ENCODE measurements at places on chromosomes 12 and 14. TPM values are rescaled to one million over a fixed set of nuclear protein-coding genes. Genes with fewer than 3 reads are reported as not detected.

PPP1R36 gene
- not detected for total RNA-seq

GRCh38 chr12:50212071-50212467, 44.9 kb upstream of the CERS5 start:
- no peaks in the 10 kb centered on the region for H3K27me3 ChIP-seq
- DNase-seq = no peak
- H3K36me3 ChIP-seq = no peaks in the 10 kb centered on the region
- H3K4me3 ChIP-seq = no peak overlapping the region
- peaks cover 47% of the 10 kb centered on the region for H3K4me1 ChIP-seq
- H3K27ac ChIP-seq = peak overlapping the region; percentile 37

DNA sequence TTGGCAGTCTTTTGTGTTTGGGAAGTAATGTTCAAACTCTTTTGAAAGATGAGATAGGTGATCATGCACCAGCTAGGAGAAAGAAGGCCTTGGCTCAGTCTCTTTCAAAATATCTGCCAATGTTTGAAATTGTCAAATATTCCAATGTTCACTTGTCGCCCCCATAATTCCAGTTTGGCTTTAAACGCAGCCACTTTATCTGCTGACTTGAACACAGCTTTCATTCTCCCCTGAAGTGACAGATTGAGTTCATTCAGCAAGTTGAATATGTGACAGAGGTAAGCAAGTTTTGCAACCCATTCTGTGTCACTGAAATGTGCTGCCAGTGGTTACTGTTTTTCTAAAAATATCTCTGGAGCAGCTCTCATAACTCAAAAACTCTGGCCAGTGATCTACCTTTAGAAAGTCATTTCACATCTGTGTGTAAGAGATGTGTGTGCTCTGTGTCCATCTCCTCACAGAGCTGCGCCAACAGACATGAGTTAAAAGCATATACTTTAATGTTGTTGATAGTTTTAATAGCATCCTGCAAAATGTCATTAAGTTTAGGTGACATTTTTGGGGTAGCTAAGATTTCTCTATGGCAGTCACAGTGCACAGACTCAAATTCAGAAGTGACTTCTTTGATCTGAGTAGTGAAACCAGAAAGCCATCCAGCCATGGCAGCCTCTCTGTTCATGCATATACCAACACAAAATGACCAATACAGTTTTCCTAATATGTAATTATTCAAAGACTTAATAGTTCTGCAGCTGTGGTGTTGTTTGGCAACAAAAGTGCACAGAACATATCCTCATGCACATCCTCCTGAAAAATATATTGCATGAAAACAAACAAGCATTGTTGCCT, 614.3 kb upstream of the MIS18BP1 start:
- H3K27ac ChIP-seq = no peak overlapping the region
- no peaks in the 10 kb centered on the region for H3K4me1 ChIP-seq
- no peak overlapping the region for H3K4me3 ChIP-seq
- DNase-seq = no peak
- H3K27me3 ChIP-seq = no peaks in the 10 kb centered on the region
- H3K36me3 ChIP-seq = no peaks in the 10 kb centered on the region

DNA sequence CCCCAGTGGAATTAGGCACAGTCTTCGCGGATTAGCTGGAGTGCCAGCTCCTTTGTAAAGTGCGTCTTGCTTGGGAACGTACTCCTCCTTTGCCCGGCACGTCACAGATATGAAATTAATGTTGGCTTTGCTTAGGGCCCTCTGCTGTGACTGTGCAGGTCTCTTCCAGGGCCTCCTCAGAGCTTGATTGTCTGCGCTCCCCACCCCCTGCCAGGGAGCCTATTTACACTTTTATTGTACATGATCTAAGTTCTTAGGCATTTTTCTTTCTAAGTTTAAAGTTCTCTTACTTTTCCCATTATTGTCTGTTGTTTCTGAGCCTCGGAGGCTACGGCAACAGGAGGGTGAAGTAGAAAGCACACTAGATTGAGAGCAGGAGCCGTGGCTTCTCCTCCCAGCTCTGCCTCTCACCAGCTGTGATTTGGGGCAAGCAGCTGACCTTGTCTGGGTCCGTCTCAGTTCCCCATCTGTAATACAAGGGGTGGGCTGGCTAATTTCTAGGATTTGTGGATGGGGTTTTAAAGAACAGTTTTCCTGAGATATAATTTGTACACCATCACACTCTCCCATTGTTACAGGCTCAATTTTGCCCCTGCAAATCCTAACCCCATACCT, 81.8 kb downstream of the TSPAN9 start:
- peaks cover 29% of the 10 kb centered on the region for H3K4me1 ChIP-seq
- H3K36me3 ChIP-seq = no peaks in the 10 kb centered on the region
- DNase-seq = no peak

GPR68 gene
- total RNA-seq = 4.2 TPM

DNA sequence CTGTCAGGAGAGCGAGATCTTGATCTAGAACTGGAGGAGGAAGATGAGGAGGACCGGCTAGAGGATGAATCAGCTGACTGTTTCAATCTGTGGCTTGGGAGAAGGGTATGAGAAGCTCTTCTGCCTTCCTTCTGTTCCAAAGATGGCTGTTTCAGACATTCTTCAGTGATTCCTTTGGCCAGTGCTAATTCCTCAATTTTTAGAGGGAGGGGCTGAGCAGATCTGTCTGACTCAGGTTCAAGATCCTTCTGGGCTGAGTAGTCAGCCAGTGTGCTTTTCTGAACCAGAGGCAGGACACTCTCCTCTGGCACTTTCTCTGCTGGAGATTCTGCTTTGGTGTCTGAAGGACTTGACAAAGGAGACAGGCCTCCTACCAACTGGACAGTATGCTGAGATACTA, 15.2 kb downstream of the ACIN1 start:
- peaks cover 3% of the 10 kb centered on the region for H3K36me3 ChIP-seq
- H3K4me3 ChIP-seq = no peak overlapping the region
- H3K27me3 ChIP-seq = no peaks in the 10 kb centered on the region
- no peak for DNase-seq

DNA sequence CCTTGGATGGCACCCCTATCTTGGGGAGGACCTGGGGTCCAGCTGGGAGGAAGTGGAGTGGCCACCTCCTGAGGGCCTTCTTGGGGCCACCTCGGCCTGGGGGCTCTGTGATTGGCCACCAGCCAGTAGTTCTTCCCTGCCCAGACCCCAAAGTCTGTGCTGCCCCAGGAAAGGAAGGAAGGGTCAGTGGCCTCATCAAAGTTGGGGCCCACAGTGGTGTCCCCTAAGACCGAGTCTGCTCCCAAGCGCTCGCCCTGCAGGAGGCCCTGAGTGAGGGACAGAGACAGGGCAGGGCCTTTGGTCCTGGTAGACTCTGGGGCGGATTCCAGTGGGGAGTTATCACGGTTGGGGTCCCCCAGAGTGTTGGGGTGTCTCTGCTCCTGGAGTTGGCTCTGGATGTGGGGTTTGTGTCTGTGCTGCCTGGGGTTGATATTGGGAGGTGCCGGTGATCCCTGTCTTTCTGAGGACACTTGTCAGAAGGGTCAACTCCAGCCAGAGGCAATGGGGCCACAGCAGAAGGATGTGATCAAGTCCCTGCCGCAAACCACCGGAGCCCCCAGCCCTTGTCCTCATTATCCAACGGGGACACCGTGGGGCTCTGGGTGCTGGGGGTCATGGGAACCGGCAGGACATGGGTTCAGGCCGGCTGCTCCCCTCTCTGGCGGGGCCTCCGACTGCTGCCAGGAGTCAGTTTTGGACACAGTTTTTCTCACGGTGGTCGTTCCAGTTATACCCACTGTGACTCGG, 364.3 kb downstream of the TMEM121 start:
- H3K4me1 ChIP-seq = no peaks in the 10 kb centered on the region
- H3K27ac ChIP-seq = no peak overlapping the region
- no peaks in the 10 kb centered on the region for H3K27me3 ChIP-seq

SOAT2 gene
- 0.74 TPM for total RNA-seq

Measured in vagina (tissue), 2 donors.